ENCODE measurements at places on chromosomes 4 and X.
A peak's percentile ranks its signal among the peaks of the same experiment; 100 is the strongest.

DNA sequence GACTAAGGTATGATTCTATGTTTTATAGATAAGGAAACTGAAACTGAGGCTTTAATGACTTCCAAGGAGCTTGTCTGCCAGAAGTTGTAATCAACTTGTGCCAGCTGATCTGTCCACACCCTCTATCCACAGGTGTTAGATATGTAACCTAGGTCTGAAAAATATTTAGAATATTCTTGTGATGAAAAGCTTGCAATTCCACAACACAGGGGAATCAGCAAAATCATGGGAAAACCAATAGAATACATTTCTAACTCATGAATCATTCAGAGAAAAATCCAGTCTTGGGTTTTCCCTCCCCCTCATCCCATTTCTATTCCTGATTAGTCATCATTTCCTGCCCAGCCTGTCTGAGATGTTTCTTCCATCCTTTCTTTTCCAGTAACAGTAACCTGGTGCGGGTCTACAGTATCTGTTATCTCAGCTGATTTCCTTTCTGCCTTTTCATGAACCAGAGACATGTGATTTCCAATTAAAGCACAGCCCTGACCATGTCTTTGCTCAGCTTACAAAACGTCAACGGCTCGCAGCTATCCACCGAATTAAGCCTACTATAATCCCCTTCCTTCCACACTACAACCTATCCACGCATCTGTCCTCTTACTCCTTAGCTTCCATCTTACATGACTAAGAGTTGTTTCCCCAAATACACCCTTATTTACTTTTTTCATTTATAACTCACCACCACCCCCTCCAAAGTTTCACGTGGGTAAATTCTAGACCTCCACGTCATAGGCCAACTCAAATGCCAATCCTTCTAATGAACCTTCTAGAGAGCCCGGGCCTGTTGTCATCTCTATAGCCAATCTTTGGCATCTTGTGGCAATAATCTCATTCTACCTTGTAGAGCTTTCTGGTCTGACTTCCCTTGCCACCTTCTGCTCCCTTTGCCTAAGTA lies 961 bp upstream of the NOCT start:
- peak; percentile 42 for DNase-seq

DNA sequence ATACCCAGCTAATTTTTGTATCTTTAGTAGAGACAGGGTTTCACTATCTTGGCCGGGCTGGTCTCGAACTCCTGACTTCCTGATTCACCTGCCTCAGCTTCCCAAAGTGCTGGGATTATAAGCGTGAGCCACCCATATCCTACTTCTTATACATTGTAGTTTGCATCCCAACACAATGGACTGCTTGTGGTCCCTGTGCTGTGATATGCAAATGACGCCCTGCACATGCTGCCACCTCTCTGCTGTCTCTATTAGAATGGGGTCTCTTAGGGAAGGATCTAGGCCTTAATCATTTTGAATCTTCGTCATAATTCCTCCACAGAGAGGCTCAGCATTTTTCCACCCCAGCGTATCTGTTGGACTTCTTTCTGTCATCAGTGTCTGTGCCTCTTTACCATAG lies 595.9 kb downstream of the ADGRL3 start:
- DNase-seq: no peak

DNA sequence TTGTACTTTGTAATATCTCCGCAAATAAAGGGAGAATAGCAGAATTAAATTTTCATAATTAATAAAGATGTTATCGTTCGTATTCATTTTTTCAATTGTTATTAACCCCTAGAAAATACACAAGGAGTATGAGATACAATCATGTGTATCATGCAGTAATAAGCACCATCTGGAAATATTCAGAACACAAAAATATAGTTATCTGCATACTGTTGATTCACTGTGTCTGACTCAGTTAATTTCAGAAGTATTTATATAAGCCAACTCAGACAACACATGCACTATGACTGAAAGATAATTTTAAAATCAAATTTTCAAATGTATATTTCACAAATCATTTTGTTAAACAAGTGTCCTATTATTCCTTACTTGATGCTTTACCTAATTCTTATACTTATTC lies 1954.8 kb downstream of the ARAP2 start:
- no peak for DNase-seq

DNA sequence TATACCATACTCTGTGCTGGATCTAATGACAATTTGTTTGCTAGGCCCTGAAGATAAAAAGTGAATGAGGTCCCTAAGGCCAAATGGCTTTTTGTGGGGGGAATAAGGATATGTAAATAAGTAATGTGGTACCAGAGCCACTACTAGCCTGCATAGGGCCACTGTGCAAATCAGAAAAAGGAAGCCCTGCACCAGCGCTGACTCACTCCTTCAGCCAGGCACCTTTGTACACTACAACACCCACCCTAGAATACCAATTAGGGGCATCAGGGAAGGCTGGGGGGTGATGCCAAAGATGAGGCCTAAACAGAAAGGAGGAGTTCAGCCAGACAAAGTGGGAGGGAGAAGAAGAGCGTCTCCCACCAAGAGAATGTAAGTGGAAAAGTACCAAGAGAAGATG lies 122.2 kb downstream of the CAMK2D start:
- DNase-seq: no peak
